ENCODE measurements at places on chromosomes 6 and 20.

GRCh38 chr6:150694889-150695288, 95.2 kb downstream of the PLEKHG1 start:
- no peak for DNase-seq

- no peak for DNase-seq
These were observed 963 bp upstream of the RMND1 start for GRCh38 chr6:151452750-151453427.

- DNase-seq: no peak
These were observed 3.1 kb upstream of the RPS12 start for GRCh38 chr6:132811276-132811675.

DNA sequence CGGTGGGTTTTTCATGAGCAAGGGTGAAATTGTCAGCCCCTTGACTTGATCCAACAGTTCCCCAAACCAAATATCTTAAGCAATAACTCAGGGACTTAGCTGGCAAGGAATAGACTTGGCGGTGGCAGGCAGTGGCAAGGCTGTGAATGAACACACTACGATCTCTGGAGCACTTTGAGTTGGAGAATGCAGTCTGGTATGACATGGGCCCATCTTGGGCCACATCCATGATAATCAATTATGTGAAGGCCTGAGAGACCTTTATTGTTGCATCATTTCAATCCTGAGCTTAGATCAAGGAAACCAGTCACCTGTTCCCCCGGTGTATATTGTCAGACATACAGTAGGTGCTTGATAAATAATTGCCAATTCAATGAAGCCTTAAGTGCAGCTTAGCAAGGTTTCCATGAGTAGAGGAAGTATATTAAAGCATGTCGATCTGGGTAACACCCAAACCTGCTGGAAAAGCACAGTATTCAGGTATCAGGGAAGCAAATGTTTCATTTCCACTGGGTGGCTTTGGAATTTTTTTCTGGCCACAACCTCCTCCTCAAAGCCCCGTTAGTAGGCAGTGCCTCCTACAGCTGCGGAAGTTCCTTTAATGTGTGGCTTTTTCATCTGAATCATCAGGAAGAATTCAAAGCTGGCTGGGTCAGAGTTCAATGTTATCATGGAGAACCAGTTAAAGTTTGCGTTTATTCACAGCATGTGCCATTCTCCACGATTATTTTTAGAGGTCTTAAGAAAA, 10.2 kb downstream of the CASS4 start:
- DNase-seq: peak; percentile 51

GRCh38 chr20:40255365-40255764, 433.7 kb downstream of the MAFB start:
- DNase-seq: no peak

DNA sequence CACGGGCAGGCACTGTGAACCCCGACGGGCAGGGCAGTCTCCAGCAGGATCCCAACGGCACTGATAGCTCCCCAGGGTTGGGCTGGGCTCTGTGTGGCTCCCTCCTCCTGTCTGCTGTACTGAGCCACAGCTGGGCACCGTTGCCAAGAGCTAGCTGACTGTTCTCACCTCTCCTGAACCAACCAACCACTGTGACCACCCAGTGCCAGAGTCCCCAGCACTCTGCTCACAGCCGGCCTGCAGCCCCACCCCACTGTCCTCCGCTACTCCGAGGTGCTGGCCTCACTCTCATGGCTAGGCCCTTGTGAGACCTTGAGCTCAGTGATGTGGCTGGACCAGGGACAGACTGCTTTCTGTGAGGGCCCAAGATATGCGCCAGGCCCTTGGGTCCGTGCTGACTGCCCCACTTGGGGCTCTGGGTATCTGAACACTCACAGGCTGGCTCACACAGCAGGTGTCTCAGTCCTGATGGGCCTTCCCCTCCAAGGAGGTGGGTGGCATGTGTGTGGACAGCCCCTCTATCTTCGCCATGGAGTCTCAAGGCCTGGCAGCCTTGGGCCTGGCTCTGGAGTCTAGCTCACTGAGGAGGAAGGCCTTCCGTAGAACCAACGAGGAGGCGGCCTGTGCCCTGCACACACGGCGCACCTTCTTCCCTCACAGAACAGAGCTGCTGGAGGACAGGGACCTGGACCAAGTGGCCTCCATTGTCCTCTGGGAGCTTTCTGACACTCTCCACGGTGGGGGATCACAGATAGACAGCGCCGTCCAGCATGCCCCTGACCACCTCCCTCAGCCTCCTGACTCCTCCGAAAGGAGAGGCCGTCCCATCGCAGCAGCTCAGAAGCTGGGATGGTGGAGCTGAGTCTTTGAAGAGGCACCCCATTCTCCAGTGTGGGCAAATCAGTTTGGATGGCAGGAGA, 53.5 kb downstream of the TCP11 start:
- no peak for DNase-seq

Measured in AG04450 (cell line).